GM20000 (cell line): ENCODE measurements at places on chromosomes 3 and 15.

GRCh38 chr3:14274612-14274936 is 96.0 kb downstream of the LSM3 start:
- DNase-seq, result no peak

DNA sequence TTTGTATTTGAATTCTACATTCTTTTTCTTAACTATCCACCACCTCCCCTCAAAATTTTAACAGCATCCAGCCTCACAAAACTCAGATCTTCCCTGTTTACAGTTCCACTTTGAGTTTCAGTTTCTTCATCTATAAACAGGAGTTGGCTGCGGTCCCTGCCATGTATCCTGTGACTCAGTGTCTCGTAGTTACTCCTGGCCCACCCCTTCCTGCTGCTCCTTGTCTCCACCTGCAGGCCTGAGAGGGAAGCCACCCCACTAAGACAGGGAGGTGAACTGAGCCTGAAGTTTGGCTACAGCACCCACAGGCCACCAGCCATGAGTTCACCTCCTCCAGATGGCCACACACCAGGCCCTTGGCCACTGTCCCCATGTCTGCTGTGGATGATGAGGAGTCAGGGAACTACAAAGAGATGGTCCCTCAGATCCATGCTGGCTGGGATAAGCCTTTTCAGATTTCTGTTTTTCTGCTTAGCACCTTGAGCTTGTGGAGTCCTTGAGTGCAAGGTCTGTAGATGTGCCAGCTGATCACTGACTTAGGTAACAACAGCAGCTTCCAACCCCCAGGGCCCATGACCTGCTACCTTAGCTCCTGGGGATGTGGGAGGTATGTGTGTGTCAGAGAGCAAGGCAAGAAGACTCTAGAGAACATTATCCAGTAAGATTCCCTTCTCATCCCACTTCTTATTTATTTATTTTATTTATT is 37.5 kb downstream of the CD86 start:
- DNase-seq, result peak; percentile 50

- DNase-seq, result no peak
Observed at GRCh38 chr15:95644100-95644875, 686.2 kb upstream of the NR2F2 start.

DNA sequence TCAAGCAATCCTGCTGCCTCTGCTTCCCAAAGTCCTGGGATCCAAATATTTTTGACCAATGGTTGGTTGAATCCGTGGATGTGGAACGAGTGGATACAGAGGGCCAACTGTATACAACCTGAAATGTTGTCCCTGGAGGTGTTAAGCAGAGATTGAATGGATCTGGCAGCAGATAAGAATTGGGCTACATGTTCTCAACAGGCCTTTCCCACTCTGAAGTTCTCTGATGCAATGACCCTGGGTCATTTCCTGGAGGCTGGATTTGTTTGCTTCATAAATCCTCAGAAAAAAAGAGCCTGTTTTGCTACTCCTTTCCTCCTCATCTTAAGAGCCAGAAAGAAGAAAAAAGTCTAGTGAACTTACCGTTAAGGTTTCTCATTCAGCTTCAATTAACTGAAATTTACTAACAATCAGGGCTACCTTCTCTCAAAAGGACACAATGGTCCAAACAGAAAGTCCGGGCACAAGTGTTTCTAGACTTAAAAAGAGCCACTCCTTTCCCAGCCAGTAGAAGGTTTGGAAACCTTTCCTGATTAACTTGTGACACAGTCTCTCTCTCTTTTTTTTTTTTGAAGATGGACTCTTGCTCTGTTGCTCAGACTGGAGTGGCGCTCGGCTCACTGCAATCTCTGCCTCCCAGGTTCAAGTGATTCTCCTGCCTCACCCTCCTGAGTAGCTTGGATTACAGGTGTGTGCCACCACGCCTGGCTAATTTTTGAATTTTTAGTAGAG is 6.5 kb downstream of the ARHGEF3 start:
- DNase-seq, result no peak

DNA sequence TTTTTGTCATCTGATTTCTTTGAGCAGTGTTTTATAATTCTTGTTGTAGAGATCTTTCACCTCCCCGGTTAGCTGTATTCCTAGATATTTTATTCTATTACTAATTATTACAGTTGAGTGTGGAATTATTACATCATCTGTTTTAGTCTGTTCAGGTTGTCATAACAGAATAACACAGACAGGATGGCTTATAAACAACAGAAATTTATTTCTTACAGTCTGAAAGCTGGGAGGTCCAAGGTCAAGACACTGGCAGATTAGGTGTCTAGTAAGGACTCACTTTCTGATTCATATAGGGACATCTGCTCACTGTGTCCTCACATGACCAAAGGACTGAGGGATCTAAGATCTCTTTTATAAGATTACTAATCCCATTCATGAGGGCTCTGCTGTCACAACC is 121.3 kb upstream of the THBS1 start:
- no peak for DNase-seq

GRCh38 chr15:72760590-72761260 is 22.8 kb downstream of the ADPGK start:
- no peak for DNase-seq

GRCh38 chr15:65245096-65245856 is 34.0 kb upstream of the CILP start:
- no peak for DNase-seq

- no peak for DNase-seq
Observed at GRCh38 chr3:43423142-43423541, 136.8 kb downstream of the SNRK start.

- no peak for DNase-seq
Observed at GRCh38 chr3:25903371-25904129, 113.7 kb downstream of the OXSM start.

DNA sequence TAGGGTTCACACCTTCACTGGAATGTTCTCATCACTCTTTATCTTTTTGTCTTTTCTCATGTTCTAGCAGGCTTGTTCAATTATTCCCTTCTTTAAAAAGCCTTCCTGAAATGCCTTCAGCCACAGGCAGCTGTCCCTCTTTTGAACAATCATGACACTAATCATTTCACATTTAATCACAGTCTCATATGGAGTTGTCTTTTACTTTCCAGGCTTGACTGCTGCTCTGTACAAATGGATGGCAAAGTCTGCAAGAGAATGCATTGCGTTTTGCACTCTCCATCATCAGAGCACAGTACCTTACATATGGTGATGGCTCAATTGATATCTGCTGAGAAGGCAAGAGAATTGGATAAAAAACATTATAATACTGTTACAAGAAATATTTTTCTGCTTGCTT is 529.8 kb downstream of the DIPK2A start:
- DNase-seq, result no peak

GRCh38 chr3:81320862-81321261 is 440.6 kb downstream of the GBE1 start:
- no peak for DNase-seq

GRCh38 chr15:78650022-78650421 is 9.0 kb upstream of the CHRNB4 start:
- DNase-seq, result no peak

- DNase-seq, result no peak
Observed at GRCh38 chr3:132543011-132543739, 53.9 kb upstream of the ACKR4 start.

DNA sequence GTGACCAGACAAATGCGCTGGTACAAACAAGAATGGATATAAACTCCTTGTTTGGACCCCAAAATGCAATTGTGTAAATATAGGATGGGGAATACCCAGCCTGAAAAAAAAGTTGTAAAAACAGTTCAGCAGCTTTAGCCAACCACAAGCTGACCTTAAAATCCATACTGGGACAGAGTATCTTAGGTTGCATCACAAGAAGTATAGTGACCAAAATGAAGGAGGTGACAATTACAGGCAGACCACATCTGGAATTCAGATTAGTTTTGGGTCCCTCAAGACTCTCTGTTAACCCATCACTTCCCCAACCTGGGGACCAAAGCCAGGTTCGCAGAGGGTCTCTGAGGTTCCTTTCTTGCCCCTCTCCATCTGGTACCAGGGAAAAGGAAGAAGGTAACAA is 115.9 kb upstream of the PRR20G start:
- DNase-seq, result no peak

DNA sequence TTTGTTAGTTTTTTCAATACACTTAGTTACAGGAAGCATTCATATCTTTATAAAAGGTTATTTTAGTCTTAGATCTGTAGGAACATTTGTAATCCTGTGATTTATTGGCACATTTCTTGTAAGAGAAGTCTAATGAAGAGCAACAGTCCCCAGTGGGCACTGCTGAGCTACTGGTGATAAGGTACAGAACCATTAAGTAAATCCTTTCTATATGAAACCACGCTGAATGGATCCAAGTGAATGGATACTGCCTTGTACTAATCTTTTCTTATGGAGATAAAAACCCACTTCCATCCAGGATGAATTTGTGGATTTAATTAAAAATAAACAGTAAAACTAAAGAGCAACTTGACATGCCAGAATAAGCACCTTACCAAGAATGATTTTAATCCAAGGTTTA is 64.0 kb downstream of the SHQ1 start:
- no peak for DNase-seq

- no peak for DNase-seq
Observed at GRCh38 chr3:13339833-13340232, 80.3 kb downstream of the NUP210 start.

DNA sequence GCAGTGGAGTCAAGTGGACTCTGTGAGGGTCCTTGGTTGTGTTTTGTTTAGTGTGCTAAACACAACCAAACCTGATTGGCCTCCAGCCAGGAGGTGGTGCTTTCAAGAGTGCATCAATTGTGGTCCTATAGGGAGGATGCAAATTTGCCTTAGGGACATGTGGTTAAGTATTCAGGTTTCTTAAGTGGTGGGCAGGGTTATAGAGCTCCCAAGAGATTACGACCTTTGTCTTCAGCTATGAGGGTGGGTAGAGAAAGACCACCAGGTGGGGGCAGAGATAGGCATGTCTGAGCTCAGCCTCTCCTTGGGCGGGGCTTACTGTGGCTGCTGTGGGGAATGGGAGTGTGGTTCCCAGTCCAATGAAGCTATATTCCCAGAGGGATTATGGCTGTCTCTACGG is 186.6 kb downstream of the SQOR start:
- DNase-seq, result no peak

- DNase-seq, result peak; percentile 74
Observed at GRCh38 chr15:78808550-78808949, 2.7 kb downstream of the ADAMTS7 start.

DNA sequence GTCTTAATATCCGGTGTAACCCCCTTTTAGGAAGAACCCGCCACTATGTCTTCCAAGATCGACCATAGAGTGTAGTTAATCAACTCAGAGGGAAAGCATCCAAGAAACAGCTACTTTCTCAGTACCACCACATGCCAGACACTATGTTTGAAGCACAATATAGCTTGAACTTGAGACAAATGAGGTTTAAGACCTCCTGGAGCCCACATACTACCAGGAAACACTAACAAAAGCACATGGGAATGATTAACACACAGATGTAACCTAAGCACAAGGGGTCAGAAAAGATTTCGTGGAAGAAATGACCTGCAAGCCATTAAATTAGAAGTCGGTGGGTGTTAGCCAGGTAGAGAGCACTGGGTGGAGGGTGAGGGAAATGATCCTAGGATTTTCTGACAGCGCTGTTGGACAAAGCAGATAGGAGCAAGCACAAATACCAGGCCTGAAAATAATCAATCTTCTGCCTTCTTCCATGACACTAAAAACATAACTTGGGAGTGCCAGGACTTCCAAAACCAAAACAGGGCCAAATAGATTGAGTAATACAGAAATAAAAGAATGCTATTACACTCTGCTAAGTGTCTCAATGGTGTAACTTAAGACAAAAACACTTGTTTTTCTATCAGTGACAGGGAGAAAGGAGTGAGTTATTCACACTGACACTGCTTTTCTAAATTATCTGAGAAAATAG is 213.7 kb downstream of the FOXP1 start:
- no peak for DNase-seq

DNA sequence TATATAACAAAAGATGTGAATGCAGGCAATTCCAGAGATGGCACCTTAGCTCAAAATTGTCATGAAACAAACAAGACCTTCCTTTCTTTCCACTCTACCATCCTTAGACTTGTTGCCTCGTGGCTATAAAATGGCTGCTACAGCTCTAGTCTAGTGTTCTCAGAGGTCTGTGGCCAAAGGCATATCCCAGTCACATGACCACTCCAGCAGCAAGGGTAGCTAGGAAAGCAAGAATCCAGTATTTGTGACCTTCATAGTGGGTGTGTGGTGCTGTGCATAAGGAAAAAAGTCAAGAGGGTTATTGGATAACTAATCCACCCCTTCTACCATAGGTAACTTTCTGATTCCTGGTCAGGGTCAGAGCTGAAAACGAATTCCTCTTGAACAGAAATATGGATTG is 27.1 kb upstream of the LIPC start:
- no peak for DNase-seq

GRCh38 chr15:36666228-36666905 is 86.9 kb downstream of the CDIN1 start:
- DNase-seq, result no peak

- no peak for DNase-seq
Observed at GRCh38 chr3:55435491-55435890, 51.6 kb downstream of the WNT5A start.

- no peak for DNase-seq
Observed at GRCh38 chr3:179288845-179289244, 34.0 kb upstream of the ZNF639 start.

DNA sequence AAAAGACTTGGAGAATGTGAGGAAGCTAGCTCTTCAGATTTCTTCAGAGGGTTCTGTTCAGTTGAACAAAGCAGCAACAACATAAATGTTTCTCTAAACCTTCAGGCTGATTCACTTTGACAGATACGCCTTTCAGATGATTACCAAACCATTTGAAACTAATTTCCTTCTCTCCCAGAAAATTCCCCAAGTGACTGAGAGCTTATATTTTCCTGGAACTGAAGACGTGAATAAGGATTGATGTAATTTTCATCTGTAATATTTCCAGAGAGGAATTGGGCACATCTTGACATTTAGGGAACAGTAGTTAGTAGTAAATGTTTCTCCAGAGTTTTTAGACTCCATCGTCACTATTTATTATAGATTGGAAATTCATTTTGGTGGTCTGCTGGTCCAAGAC is 108.6 kb upstream of the AADACL2 start:
- no peak for DNase-seq
